ENCODE measurements at places on chromosomes 13 and 19. TPM values are rescaled to one million over a fixed set of nuclear protein-coding genes. Genes with fewer than 3 reads are reported as not detected.

ZNF626 gene
- polyA plus RNA-seq: 6.0 TPM

MYO16 gene
- polyA plus RNA-seq: 0.07 TPM

NOTCH3 gene
- 1.4 TPM for polyA plus RNA-seq

PSG7 gene
- polyA plus RNA-seq: not detected

PLPPR3 gene
- 0.03 TPM for polyA plus RNA-seq

RAVER1 gene
- 5.8 TPM for polyA plus RNA-seq

WDR62 gene
- 1.3 TPM for polyA plus RNA-seq

LMTK3 gene
- 0.29 TPM for polyA plus RNA-seq

- peak; percentile 73 for DNase-seq
Measured at GRCh38 chr19:13430790-13431582, 75.3 kb downstream of the CACNA1A start.

- no peak for DNase-seq
Measured at GRCh38 chr13:48201044-48201443, 32.0 kb upstream of the ITM2B start.

GRCh38 chr13:110575322-110576069 is 14.0 kb upstream of the RAB20 start:
- DNase-seq: peak; percentile 83

- DNase-seq: no peak
Measured at GRCh38 chr13:34617473-34618083, 324.5 kb upstream of the NBEA start.

DNA sequence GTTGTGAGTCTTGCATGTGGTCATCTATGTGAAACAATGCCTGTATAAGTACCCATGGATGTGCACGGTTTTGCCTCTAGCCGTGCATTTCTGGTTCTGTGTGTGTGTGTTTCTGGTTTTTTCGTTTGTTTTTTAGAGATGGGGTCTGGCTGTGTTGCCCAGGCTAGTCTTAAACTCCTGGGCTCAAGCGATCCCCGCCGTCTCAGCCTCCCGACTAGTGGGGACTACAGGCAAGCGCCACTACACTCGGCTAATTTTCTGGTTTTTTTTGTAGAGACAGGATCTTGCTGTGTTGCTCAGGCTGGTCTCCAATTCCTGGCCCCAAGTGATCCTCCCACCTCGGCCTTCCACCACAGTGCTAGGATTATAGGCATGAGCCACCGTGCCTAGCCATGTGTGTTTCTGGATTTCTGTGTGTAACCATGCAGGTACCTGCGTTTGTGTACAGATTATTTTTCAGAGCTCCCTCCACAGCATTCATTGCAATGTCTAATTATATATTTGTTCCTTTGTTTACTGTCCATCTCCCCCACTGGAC is 15.9 kb upstream of the FOSB start:
- no peak for DNase-seq

DNA sequence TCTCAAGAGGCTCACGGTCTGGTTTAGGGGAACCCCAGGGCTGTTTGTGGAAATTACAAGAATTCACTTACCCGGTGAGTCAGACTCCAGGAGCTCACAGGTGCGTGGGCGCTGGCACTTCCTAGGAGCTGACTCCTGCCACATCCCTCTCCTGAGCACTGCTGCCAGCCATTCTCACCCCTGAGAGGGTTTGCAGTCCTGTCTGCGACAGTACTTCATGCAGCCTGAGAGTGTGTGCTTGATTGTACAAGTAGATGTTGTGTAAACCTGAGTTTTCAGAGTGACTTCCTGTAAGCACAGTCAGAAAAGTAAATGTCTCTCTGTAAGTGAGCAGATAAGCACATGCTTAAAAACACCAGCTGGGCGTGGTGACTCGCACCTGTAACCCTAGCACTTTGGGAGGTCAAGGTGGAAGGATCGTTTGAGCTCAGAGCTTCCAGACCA is 8.1 kb downstream of the MRPL4 start:
- no peak for DNase-seq

DNA sequence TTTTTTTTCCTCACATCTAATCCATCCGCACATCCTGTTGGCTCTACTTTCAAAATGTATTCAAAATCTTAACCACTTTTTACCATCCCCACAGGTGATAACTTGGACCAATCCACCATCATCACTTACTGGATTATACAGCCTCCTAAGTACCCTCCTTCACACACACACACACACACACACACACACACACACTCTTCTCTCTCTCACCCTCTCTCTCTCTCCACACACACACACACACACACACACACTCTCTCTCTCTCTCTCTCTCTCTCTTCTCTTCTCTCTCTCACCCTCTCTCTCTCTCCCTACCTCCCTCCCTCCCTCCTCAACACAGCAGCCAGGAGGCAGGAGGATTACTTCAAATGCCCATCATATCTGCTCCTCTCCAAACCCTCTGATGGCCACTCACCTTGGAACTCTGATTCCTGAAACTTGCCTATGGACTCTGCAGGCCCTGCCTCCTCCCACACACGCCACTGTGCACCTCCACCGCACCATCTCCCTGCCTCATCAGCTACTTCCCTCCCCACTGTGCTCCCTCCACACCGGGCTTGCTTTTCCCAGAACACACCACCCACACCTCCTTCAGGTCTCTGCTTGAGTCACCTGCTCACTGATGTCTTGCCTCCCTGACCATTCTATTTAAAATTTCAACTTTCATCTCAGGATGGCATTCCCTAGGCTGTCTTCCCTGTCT is 39.7 kb downstream of the RCBTB2 start:
- DNase-seq: no peak

DNA sequence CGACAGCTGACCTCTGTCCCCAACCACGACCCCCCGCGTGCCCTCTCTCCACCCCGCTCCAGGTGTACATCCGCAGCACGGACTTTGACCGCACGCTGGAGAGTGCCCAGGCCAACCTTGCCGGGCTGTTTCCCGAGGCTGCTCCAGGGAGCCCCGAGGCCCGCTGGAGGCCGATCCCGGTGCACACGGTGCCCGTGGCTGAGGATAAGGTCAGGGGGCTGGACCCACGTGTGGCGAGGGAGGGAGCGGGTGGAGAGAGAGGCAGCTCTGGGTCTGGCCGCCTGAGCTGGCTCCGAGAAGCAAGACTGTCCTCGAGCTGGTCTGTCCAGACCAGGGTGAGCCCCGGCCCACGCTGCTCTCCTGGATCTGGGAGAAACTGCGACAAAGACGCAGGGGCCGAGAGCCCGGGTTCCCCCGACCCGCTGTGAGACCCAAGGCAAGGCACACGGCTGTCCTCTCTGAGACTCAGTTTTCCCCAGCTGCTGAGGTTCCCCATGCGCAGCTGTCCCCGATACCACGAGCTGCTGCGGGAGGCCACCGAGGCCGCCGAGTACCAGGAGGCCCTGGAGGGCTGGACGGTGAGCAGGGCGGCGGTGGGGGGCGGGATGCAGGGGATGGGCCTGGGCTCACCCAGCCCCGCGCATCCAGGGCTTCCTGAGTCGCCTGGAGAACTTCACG is 1.5 kb downstream of the ACP4 start:
- DNase-seq: no peak

- peak; percentile 99 for DNase-seq
Measured at GRCh38 chr13:72727417-72728289, at the start of the genes BORA and MZT1. Gene BORA (plus strand): TSS chr13:72727923. CDS start chr13:72728941, 1,018 bp downstream. Gene MZT1 (minus strand): TSS chr13:72727629. CDS start chr13:72727602, 27 bp downstream.

DNA sequence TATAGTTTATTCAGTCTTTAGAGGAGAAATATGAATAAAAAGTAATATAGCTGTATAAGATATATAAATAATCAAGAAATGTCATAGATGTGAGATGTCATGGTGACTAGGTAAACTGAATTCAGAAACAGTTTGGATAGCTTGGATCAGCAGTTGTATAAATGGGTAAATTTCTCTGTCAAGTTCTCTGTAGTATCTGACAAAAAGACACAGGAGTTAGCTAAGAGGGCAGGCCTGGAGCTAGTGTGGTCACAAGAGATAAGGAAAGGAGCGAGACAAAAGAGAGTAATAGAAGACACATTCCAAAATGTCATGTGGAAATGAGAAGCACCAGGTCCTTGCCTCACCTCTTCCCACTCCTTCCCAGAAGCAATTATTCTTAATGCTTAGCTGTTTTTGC is 349.0 kb downstream of the LMO7 start:
- DNase-seq: no peak

DNA sequence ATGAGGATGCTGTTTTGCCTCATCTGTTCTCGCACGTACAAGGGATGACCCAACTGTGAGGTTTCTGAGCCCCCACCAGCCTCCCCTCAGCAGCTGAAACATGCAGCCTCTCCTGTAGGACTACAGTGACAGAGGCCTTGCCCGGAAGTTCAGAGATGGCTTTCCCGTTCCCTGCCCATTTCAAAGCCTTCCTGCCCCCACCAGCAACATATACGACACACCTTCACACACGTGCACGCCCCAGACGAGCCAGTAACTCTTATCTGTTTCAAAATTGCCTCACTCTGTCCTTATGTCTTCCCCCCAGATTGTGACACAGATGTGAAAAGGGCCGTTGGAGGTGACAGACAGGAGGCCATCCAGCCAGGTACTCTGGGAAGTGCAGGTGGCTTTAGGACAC is 95.8 kb downstream of the RAB20 start:
- DNase-seq: no peak

GRCh38 chr13:52695856-52696255 is 43.2 kb downstream of the SUGT1 start:
- no peak for DNase-seq

DNA sequence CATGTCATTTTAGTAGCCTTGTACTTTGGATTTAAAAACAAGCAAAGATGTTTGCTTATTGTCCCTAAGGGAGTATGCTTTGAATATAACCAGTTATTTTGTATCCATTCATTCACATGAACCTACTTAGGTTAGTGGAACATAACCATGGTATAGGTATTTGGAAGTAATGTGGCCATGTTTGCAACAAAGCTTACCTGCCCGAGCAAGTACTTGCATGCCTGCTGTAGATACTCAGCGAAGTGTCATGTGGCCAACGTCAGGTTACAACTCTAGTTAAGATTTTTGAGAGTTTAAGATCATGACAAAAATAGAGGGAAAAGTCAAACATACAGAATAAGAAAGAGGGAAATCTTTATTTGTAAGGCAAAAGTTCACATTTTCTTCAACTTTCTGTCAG is 57.2 kb downstream of the COG6 start:
- no peak for DNase-seq

GRCh38 chr19:4366666-4367335 is 23.4 kb downstream of the MPND start:
- peak; percentile 63 for DNase-seq

GRCh38 chr13:49373716-49374115 is 70.1 kb downstream of the CAB39L start:
- no peak for DNase-seq

DNA sequence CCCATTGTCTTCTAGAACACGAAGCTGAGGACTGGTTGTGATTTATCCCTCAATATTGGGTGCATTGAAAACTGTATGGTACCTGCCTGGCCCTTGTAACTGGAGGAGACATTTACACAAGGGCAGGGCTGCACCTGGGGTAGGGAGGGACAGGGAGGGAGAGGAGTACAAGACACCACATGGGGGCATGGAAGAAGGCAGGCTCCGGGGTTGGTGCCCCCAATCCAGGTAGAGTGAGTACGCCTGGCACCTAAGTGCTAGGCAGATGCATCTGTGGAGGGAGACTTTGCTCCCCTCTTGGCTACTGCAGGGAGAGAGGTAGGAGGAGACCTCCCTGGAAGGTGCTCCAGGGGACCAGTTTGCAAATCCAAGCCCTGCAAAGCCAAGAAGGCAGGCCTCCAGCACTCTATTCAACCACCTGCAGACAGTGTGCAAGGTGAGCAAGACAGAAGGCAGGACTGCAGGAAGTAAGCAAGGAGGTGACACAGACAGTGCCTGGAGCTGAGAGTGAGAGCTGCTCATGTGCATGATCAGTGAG is 19.4 kb upstream of the UQCRFS1 start:
- DNase-seq: peak; percentile 57

DNA sequence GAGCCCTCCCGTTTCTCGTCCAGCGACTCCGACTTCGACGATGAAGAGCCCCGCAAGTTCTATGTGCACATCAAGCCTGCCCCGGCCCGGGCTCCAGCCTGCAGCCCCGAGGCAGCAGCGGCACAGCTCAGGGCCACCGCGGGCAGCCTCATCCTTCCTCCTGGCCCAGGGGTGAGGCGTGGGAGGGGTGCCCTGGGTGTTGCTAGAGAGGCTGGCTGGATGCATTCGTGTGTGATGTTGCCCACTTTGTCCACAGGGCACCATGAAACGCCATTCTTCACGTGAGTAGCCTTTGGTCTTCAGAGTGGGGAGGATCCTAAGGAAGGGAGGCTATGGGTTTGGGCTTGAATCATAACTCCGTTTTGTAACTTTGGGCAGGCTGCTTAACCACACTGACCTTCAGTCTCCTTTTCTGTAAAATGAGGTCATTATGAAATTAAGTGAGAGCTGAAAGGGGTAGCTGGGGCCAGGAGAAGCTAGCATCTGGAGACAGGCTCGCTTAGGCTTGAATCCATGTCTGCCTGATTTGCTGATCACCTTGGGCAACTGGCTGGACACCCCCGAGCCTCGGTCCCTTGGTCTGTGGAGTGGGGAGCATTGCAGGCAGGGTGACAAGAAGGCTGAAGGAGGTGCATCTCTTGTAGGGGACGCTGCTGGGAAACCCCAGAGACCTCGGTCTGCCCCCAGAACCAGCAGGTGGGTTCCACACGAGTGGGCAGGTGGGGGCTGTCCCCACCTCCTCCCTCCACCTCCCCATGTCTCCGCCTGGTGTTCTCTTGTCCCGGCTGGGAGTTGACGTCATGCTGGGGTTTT is 18.7 kb upstream of the B3GNT3 start:
- peak; percentile 85 for DNase-seq

- DNase-seq: no peak
Measured at GRCh38 chr13:99800011-99800410, 171.6 kb downstream of the ZIC5 start.

DNA sequence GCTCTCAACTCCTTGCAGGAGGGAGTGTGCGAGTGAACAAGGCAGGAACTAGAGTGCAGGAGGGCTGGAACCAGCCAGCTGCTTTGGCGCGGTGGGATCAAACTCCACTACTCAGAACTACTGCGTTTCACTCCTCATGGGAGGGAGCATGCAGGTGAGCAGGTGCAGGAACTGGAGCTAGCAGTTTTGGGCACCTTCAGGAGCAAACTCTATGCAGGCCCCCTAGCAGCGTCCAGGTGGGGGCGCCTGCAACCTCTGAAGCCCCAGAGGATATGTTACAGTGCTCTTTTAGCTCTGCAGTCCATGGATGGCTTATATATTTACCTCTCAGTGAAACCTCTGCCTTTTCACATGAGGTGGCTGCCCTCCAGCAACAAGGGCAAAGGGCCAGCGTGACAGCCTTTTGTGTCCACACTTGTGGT is 1303.4 kb downstream of the PCDH9 start:
- no peak for DNase-seq

DNA sequence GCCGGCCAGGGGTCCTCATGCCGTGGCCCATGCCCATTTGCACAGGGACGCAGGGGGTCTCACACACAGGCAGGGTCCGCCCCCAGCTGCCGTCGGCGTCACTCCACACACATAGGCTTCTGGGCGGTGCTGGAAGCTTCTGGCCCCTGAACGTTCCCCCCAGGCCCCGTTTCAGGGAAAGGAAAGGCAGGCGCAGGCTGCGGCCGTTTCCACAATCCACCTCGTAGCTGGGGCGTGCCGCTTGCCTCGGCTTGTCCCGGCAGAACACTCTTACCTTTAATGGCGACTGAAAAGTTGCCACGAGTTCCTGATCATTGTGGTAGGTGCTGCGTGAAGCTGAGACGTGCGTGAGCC is 53.4 kb downstream of the MCF2L start:
- DNase-seq: no peak
